HEK293T (cell line): ENCODE measurements at places on chromosomes 11 and 22.

- DNase-seq: no peak
These were observed 4.8 kb downstream of the MRGPRG start for GRCh38 chr11:3213659-3214419.

DNA sequence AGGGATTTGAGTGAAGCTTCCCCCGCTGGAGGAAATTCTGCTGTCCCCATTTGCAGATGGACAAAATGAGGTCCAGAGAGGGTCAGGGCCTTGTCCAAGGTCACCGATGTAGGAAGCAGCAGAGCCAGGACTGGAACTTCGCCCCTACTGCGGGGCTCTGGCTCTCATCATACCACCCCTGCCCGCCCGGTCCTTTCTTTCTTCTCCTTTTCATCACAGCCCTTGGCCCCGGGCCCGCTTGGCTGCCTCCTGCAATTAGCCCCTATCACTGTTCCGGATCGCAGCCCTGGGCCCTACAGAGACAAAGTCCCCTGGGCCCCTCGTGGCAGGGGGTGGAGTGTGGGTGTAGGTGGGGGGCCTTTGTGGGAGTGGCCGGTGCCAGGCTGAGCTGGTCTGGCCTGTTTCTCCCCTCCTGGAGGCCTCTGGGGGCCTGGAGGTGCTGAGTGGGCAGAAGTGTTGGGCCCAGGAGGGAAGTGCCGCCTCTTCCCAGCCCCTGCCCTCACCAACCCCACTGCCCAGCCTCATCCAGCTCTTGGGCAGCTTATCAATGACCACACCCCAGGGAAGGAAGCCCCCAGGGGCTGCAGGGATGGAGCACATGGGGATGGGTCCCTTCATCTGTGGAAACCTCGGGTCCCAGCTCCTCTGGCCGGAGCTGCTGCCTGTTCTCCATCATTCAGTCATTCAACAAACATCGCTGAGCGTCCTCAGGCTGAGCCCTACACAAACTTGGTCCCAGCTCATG is 3.4 kb downstream of the EMID1 start:
- DNase-seq: no peak

DNA sequence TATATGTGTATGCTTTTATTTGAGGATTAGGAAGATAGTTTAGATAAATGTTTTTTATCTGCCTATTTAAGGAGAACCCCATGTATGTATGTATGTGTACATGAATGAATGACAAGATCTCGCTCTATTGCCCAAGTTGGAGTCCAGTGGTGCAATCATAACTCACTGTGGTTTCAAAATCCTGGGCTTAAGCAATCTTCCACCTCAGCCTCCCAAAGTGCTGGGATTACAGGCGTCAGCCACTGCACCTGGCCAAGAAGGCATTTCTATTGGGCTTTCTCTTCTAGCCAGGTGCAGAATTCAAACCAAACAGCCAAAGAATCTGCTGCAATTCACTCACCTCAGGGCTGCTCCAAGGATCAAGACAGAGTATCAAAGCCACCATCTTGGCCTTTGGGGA is 25.5 kb upstream of the DGKZ start:
- no peak for DNase-seq

- no peak for DNase-seq
These were observed 584.9 kb upstream of the CCDC90B start for GRCh38 chr11:83871054-83871453.

GRCh38 chr11:82960779-82961143 is 59.2 kb downstream of the DDIAS start:
- DNase-seq: no peak

DNA sequence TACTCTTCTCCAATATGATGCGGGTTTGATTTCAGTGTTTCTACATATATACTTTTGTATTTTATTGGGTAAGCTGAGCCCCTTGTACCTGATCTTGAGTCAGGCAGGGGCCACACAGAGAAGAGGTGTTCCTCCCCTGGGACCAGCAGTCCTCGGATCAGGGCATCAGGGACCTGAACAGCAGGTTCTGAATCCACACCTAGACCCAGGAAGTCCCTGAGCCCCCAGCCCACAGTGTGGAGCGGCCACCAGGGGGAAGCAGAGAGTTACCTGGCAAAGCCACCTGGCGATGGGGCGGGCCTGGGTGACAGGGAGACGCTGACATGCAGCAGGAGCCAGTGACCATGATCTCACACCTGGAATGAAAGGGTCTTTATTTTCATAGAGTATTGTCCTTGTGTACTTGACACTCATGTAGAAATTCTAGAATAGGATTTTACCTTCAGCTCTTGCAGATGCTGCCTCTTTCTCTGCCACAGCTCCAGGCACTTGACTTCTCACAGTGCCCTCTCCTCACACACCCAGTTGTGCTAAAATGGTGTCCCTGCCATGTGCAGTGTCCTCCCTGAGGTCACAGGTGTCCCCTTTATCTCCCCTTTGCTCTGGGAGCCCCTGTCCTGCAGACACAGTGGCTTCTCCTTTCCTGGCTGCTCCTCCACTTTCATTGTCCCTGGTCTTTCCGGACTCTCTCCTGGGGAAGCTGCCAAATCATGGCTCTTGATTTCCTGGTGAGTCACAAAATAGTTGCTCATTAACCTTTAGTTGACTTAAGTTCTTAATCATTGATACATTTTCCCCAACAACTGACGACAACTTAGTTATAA is 48.5 kb downstream of the GGTLC2 start:
- peak; percentile 77 for DNase-seq

DNA sequence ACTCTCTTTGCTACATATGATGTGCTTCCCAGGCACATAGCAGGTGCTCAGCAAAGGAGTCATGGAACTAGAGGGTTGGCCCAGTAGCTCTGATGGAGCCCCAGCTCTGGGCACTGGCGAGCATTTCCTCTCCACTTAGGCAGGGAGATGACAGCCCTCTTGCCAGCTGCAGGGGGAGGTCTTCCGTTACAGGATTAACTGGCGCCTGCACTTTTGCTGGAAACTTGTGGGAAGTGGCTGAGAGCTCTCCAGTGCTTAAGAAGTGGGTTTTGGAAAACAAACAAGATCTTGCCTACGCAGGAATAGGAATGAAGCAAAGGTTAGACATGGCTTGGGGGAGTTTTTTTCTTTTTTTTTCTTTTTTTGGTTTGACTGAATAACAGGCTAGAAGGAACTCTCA is 75.5 kb downstream of the MICAL2 start:
- no peak for DNase-seq
